Spleen (tissue), 13 donors: ENCODE measurements at places on chromosomes 2 and 18.
A peak's percentile ranks its signal among the peaks of the same experiment; 100 is the strongest.

DNA sequence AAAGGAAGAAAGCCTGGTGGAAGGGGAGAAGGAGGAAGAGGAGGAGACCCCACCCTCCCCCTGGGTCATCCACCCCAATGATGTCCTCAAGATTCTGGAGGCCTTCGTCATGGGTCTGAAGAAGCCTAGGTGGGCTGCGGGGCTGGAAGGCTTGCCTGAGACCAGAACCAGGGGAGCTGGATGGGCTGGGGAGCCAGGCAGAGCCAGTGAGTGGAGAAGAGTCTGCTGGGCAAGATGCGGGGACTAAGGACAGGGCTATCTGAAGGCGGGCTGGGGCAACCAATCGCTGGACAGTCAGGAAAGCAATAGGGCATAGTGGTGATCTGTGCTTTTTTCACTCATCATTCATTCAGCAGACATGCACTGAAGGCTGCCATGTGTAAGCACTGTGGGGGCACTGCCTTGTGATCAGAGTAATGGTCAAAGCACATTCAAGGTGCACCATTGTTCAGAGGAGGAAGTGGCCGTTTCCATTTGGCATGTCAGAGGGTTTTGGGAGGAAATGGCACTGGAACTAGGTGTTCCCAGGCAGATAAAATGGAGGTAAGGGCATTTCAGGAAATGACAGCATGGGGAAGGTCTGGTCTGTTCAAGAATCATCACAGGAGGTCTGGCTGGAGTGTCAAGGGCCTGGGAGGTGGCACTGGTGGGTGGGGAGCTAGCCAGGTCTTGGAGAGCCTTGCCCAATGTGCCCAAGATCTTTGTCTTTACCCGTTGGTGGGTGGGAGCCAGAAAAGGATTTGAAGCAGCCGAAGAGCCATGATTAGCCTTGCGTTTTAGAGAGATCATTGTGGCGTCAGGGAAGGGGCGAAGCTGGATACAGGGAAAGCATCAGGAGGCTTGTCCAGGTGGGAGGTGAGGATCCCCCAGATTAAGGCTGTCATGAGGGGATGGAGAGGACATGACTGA, 24.2 kb downstream of the OTOF start:
- peak; percentile 33 for DNase-seq

DNA sequence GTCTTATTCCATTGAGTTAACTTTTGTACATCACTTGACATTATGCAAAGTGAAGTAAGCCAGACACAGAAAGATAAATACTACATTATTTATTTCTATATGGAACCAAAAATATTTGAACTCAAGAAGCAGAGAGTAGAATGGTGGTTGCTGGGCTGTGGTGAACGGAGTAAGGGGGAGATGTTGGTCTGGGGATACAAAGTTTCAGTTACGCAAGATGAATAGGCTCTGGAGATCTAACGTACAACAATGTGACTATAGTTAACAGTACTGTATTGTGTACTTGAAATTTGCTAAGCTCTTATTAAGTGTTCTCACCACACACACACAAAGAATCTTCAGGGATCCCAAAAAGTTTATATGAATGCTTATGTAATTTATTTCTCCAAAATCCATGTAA, 124.8 kb upstream of the VWC2L start:
- no peak for DNase-seq

GRCh38 chr2:43010438-43011157, 215.8 kb downstream of the ZFP36L2 start:
- no peak for DNase-seq

- no peak for DNase-seq
Observed at GRCh38 chr18:49029628-49030027, 78.9 kb upstream of the SMAD7 start.

DNA sequence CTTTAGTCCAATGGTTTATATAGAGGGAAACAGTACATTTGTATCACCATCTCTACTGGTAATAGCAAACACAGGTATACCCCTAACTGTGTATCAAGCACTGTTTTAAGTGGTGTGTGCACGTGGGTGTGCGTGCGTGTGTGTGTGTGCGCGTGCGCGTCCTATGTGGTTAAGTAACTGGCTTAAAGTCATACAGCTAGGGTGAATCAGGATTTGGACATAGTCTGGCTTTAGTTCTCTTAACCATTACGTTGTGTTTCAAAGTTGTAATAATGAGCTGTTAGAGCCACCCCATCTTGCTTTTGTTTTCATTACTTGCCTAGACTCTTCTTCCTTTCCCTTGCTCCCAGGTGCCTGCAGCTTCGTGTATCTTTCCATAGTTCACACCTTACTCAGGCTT, 2.1 kb downstream of the HADHB start:
- no peak for DNase-seq

GRCh38 chr2:40740419-40740818, 288.5 kb upstream of the SLC8A1 start:
- no peak for DNase-seq

GRCh38 chr2:43136011-43136799, 90.2 kb downstream of the ZFP36L2 start:
- DNase-seq, result peak; percentile 80

DNA sequence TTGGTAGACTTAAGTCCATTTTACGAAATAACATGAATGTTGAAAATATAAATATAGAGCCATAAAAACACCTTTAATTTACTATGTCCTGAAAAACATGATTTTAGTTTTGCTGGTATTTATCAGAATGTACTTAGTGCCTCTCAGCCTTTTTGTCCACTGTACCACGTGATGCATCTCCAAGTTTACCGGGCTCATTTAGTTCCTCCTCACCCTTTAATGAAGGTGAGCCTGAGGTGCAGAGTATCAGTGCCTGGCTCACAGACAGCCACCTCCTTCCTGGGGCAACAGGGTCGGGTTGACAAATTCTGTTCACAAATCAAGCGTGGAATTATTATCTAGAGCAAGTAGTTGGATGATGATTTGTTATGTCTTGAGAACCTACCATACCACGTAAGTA, 420.5 kb upstream of the MEIS1 start:
- DNase-seq, result no peak

DNA sequence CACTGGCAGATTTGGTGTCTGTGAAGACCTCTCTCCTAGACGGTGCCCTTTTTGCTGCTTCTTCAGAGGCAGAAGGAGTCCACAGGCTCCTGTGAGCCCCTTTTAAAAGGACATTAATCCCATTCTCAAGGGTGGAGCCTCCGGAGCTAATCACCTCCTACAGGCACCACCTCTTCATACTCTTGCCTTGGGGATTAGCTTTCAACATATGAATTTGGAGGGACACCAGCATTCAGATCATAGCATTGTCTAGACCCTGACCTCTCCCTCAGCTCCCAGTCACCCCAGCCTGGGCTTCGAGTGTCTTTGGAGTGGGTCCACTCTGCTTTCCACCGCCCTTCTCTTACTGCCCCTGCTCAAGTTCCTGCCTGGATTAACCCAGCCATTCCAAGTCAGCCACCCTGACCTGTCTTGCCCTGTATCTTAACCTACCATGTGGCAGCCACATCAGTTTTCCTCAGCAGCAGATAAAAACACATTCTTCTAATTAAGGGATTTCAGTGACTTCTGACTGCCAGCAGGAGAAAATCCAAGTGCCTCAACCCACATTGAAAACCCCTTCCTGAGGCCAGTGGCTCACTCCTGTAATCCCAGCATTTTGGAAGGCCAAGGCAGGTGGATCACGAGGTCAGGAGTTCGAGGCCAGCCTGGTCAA, 6.1 kb upstream of the NCL start:
- peak; percentile 18 for DNase-seq

DNA sequence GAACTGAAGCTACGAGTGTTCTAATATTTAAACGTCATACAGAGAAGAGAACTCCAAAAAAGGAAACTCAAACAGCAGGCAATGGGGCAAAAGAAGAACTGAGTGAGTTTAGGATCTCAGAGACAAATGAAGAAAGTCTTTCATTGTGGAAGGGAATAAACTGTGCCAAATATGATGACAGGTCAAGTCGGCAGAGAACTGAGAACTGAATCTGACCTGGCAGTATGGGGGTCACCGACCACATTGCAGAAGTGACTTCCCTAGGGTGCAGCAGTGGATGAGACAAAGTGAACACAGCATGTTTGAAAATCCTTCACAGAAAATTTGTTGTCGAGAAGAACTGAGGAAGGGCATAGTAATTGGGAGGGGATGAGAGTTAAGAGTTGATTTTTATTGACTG, 55.9 kb downstream of the TTC21B start:
- no peak for DNase-seq

DNA sequence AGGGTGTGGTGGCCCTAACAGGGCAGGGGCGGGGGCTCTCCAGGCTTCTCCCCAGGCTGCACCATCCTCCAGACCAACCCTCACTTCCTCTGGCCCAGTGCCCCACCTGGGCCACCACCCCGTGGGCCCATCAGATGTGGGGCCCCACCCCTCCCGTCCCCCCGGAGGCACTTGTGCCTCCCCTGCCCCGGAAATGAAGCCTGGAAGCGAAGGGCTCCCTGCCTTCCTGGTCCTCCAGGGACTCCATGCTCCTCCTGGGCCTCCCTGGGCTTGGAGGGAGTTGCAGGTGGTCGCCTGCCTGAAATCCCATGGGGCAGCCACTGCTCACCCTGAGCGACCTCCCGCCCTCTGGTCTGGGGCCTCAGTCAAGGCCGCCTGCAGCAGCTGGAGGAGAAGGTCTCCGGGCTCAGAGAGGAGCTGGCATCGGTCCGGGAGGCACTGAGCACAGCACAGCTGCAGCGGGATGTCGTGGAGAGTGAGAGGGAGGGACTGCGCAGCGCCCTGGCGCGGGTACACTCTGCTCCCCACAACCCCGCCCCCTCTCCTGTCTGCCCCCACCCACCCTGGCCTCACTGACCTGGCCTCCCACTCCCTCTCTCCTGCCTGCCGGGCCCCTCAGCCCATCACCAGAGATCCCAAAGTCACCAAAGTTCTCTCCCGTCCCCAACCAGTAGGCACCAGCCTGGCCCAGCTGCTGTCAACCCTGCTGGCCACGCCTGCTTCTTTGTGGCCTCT, 28.0 kb downstream of the CROCC2 start:
- peak; percentile 70 for DNase-seq

DNA sequence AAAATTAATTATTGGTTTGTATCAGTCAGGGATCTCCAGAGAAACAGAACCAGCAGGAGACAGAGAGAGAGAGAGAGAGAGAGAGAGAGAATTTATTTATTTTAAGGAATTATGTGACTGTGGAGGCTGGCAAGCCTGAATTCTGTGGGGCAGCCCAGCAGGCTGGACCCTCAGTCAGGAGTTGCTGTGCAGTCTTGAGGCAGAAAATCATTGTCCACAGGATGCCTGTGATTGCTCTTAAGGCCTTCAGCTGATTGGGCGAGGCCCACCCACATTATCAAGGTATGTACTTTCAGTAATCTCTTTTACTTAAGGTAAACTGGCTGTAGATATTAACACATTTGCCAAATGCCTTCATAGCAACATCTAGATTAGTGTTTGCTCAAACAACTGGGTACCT, 155.3 kb downstream of the SEPTIN10 start:
- DNase-seq, result peak; percentile 6

DNA sequence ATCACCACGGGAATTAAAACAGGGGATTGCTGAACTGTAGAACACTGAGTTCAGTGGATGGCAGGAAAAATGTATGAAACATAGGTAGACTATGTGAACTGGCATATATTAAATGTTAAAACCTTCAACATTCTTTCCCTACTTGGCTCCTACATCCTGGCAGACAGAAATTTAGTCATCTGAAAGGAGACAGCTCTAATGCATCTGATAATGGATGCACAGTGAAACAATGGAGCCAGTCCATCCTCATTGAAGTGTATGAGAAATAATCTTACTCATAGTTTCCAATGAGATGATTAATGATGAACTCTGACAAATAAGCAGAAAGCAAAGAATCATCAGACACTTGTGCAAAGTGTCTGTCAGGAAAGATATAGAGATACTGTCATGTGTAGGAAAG, 1629.7 kb upstream of the TMEFF2 start:
- no peak for DNase-seq

- no peak for DNase-seq
Observed at GRCh38 chr2:42868874-42869273, 76.5 kb upstream of the HAAO start.

DNA sequence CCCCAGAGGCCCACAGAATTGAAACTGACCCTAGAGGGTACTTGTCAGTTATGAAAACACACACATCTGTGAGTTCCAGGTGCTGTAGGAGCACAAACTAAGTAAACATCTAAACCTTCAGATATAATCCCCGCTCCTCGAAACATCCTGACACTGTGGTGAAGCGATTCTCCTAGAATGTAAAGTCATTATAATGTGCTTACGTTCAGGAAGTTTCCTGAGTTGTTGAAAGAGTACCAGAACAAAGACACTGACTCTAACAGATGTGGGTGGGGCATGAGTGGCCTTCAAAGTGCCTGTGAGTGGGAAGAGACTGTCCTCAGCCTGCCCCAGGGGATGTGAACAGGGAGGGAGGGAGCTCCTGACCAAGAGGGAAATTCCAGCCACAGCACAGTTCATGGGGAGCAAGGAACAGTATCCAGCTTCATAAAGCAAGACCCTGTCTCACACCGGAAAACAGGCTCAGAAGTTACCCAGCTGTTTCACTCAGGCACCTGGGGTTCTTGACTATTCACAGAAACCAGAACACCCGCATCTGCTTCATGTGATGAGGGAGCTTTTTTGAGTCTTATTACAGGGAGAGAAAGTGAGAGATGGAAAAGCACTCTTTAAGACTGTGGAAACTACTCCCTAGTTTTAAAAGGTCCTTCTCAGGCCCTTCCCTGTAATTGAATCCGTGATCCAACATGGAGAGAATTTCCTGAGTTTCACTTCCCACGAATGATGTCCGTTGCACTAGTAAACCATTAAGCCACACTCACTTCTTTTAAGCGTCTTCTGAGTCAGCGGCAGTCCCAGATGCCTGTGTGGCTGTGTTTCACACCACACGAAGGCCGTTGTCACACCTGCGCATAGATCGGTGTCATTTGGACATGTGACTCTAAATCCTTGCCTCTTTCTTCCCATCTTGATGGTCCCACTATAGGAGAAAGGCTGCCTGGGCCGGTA, 88.6 kb upstream of the EML6 start:
- DNase-seq, result no peak

GRCh38 chr2:197904446-197904845, 100.1 kb downstream of the PLCL1 start:
- no peak for DNase-seq

- no peak for DNase-seq
Observed at GRCh38 chr18:5619376-5619775, 75.6 kb upstream of the EPB41L3 start.

- no peak for DNase-seq
Observed at GRCh38 chr2:195022508-195022830, 634.6 kb upstream of the SLC39A10 start.

- DNase-seq, result no peak
Observed at GRCh38 chr2:238162846-238163441, 4.2 kb downstream of the ERFE start.

GRCh38 chr2:45765007-45765727, 113.7 kb downstream of the PRKCE start:
- DNase-seq, result no peak

DNA sequence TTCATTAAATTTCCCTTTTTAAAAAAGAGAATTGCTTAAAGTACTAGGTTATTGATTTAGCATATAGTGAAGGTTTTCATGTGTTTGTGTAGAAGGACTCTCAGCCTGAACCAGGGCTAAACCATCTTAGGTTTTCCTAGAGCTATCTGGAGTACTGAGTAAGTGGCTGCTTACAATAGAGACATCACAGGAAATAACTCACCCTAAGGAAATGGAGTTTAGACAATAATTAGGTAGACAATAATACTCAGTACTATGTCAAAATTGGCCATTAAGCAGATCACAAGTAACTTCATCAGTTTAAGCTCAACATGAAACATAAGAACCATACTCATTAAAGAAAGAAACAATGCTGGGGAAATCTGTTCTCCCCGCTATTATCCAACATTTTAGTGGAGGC, 240.0 kb downstream of the RND3 start:
- no peak for DNase-seq
